ENCODE measurements at places on chromosomes 5 and 9.
A peak's percentile ranks its signal among the peaks of the same experiment; 100 is the strongest.

GRCh38 chr5:61275841-61276240, 56.2 kb upstream of the ZSWIM6 start:
- peak; percentile 53 for DNase-seq

DNA sequence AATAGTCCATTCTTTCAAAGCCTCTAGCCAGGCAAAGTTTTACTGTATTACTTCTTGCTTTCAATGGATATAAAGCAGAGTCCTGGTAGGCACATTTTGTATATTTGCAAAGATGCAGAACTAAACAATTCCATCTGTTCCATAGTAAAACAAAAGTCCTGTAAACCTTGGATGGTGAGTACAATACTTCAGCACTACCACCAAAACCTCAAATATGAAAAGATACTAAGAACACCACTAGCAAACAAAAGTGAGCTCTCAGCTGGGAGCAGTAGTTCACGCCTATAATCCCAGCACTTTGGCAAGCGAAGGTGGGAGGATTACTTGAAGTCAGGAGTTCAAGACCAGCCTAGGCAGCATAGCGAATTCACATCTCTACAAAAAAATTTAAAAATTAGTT, 195.0 kb downstream of the MSX2 start:
- DNase-seq = no peak

DNA sequence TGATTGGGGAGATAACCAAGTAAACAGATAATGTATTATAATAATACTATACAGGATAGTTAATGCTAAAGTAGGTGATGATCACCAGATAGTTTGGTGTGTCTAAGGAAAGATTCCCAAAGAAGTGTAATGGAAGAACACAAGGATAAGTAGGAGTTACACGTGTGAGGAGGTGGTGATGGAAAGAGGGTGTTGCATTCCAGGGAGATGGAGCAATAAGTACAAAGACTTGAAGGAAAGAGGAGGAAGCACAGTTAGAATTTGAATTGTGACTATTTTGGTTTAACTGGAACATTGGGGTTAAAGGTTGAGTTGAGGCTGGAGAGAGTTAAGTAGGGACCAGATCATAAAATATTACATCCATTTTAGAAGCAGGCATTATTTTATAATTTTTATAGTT, 76.9 kb downstream of the IPO11 start:
- DNase-seq = no peak

DNA sequence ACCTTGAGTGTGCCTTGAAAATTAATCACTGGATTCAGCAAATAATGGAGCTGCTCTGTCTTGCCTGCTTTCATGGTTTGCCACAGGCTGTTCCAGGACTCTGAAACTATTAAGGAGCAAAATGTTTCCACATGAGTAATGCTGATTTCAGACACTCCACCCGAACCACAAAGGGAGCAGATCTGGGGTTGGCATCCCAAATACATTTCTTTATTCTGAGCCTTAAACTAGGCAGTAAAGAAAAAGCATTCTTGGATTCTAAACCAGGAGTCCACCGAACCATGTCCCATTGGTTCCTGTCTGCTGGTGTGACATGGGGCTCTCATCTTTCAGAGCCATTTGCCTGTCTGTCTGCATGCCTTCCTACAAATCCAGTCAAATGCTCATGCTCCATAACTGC, 10.1 kb upstream of the C1QTNF3 start:
- DNase-seq = peak; percentile 23

DNA sequence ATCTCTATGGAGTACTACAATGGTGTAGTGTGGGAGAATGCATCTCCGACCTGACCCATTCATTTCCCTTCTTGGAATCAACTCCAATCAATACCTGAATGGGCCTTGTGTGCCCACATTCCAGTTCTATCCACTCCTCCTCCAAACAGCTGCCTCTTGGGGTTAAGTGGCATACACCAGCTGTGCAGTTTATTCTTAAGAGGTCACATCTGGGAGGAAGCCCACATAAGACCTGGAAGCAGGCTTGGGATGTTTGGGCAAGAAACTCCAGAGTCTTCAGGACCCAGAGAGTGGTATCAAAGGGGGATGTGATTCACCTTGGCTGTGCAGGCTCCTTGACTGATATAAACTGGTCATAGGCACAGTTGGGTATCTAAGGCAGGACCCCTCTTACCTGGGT, 46.0 kb downstream of the ACTBL2 start:
- DNase-seq = no peak

DNA sequence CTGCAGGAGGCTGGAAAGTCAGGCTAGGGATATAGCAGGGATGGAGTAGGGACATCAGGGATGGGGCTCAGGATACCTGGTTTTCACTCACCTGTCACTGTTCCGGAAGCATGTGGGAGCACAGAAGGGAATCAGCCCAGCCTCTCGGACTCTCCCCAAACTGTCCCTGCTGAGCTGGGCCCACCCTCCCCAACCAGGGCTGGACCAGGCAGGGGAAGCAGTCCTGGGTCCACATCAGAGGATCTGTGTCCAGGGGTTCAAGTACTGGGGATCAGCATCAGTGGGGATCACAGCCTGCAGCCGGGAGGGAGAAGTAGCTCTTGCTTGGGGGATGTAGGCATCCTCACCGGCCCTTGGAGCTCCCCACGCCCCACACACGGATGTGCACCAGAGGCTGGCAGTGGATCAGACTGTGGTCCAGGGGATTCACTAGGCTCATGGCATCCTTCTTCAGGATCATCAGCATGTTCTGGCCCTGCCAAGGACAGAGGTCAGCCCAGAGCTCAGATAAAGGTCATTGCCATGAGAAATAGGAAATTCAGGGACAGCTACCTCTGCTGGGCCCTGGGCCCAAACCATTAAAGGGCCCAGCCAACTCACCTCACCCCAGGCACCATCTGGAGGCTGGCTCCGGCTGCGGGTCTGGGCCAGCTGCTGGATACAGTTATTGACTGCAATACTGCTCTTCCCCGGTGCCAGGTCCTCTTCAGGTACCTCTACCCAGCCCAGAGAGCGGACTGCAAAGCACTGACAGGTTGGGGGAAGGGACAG, 2.5 kb downstream of the APBB3 start:
- no peak for DNase-seq

GRCh38 chr9:112380825-112381221, 915 bp downstream of the HSDL2 start:
- peak; percentile 17 for DNase-seq

- DNase-seq = peak; percentile 61
These were observed 258.1 kb upstream of the NFIL3 start for GRCh38 chr9:91681461-91682305.

DNA sequence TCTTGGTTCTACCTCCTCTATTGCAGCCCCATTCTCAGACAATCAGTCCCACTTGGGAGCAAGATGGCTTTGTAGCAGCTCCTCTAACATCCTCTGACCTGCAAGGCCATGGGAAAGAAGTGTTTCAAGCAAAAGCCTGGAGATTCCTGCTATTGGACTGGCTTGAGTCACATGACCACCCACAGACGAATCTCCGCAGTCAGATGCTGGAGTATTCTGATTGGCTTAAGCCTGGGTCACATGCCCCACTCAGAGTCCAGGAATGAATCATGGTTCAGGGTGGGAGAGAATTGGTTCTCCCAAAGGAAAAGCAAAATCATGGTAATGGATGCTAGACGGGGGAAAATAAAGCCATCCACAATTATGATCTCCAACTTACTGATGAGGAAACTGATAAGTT, 22.6 kb upstream of the LMX1B start:
- DNase-seq = peak; percentile 5

DNA sequence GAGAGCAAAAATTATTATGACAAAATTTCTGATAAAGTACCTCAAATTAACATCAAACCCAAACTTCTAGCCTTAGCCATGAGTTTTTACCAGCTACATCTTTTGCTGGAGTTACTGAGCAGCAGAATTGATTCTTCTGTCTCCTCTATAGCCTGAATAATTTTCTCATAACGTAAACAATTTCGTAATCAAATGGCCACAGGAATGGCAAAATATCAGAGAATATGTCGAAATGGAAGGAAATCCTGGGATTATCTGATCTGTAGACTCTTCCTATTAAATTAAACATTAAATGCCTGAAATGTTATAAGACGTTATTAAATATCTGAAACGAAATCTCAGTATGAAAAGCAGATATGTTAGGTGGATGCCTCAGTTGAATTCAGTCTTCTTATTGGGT, 41.1 kb downstream of the LURAP1L start:
- DNase-seq = no peak

- no peak for DNase-seq
These were observed 53.2 kb downstream of the MSX2 start for GRCh38 chr5:174777583-174777982.
